PC-3 (cell line): ENCODE measurements at places on chromosomes 7 and 10. TPM values are rescaled to one million over a fixed set of nuclear protein-coding genes. Genes with fewer than 3 reads are reported as not detected.

Gene NOS3
- 0.66 and 2.5 TPM in 2 replicates for total RNA-seq

Gene MEOX2
- total RNA-seq: not detected in 2 replicates

Gene PVRIG
- total RNA-seq: not detected in 2 replicates

Gene NRCAM
- total RNA-seq: not detected in 2 replicates

Gene VGF
- 1.6 and 2.5 TPM in 2 replicates for total RNA-seq

Gene FAM20C
- total RNA-seq: 87.9 and 119 TPM in 2 replicates

Gene FLNC
- total RNA-seq: 88.7 and 121 TPM in 2 replicates

Gene AKR1D1
- not detected in 2 replicates for total RNA-seq

DNA sequence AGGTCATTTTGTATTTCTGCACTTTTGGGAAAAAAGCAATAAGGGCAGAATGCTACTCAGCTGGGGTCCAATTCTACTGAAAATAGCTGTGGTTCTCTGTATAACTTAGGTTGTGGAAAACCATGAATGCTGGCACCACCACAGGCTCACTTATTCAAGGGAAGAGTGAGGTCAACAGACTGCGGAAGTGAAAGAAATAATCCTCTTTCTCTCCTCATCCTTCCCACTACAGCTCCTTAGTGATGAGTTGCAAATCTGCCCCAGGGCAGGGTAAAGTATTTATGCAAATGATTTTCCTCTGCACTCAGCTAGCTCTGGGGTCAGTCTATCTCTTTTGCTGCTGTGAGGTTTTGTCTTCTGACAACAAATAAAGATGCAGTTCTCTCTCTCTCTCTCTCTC, 74.1 kb upstream of the PTPRZ1 start:
- no peak overlapping the region for H3K4me3 ChIP-seq
- H3K27me3 ChIP-seq: peaks cover 21% of the 10 kb centered on the region
- no peak for DNase-seq
- no peaks in the 10 kb centered on the region for H3K4me1 ChIP-seq
- no peak overlapping the region for H3K27ac ChIP-seq

- H3K36me3 ChIP-seq: no peaks in the 10 kb centered on the region
- H3K27me3 ChIP-seq: peaks cover 6% of the 10 kb centered on the region
- no peak for DNase-seq
- H3K27ac ChIP-seq: no peak overlapping the region
These were observed 86.9 kb downstream of the CXCL12 start for GRCh38 chr10:44297963-44298362.

DNA sequence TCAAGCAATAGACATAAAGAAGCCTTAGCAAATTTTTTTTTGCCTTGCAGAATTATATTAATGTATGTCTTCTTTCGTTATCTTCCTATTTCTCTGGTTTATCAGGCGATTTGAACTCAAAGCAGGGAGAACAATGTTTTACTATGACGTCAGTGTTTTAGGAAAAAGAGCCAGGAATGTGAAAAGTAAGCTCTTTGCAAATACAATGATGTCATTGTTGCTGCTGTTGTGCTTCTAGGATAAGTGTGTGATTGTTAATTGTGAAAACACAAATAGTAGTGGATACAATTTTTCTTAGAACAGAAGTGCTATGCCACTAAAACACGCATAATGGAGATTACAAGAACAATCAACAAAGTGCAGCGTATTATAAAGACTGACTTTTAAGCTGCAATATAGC, 9.5 kb upstream of the AUTS2 start:
- H3K4me1 ChIP-seq: no peaks in the 10 kb centered on the region
- no peaks in the 10 kb centered on the region for H3K27me3 ChIP-seq
- DNase-seq: no peak
- no peaks in the 10 kb centered on the region for H3K36me3 ChIP-seq

GRCh38 chr7:69932034-69932628, 333.9 kb downstream of the AUTS2 start:
- H3K27me3 ChIP-seq: no peaks in the 10 kb centered on the region
- H3K27ac ChIP-seq: no peak overlapping the region
- no peaks in the 10 kb centered on the region for H3K4me1 ChIP-seq
- DNase-seq: no peak

DNA sequence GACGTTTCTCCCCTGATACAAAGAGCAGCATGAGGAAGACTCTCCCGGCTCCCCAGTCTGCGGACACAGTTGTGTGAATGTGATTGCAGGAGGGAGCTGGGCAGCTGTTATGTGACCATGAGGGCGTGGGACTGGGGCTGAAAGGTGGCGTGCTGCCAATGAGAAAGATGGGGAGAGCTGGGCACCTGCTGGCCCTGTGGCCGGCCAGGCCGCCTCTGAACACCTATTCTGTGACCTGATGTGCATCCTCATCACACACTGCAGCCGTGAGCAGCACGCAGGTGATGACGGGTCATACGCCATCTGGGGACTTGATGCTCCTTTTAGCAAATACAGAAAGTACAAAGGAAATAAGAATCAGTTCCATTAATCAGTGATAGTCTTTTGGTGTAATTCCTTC, 86.9 kb downstream of the MGMT start:
- no peaks in the 10 kb centered on the region for H3K36me3 ChIP-seq
- DNase-seq: no peak
- no peak overlapping the region for H3K4me3 ChIP-seq
- no peak overlapping the region for H3K27ac ChIP-seq
- H3K4me1 ChIP-seq: no peaks in the 10 kb centered on the region

GRCh38 chr7:46411236-46411635, 490.2 kb upstream of the IGFBP3 start:
- H3K4me3 ChIP-seq: no peak overlapping the region
- no peaks in the 10 kb centered on the region for H3K4me1 ChIP-seq
- no peaks in the 10 kb centered on the region for H3K27me3 ChIP-seq
- no peak for DNase-seq
- no peak overlapping the region for H3K27ac ChIP-seq
- no peaks in the 10 kb centered on the region for H3K36me3 ChIP-seq

GRCh38 chr7:48158404-48158803, 12.9 kb upstream of the ABCA13 start:
- H3K27me3 ChIP-seq: no peaks in the 10 kb centered on the region
- 0 out of 2 replicates have a peak, but pooled peaks cover 9% of the 10 kb centered on the region for H3K4me1 ChIP-seq
- H3K4me3 ChIP-seq: no peak overlapping the region
- peak; percentile 54 for DNase-seq
- no peak overlapping the region for H3K27ac ChIP-seq

DNA sequence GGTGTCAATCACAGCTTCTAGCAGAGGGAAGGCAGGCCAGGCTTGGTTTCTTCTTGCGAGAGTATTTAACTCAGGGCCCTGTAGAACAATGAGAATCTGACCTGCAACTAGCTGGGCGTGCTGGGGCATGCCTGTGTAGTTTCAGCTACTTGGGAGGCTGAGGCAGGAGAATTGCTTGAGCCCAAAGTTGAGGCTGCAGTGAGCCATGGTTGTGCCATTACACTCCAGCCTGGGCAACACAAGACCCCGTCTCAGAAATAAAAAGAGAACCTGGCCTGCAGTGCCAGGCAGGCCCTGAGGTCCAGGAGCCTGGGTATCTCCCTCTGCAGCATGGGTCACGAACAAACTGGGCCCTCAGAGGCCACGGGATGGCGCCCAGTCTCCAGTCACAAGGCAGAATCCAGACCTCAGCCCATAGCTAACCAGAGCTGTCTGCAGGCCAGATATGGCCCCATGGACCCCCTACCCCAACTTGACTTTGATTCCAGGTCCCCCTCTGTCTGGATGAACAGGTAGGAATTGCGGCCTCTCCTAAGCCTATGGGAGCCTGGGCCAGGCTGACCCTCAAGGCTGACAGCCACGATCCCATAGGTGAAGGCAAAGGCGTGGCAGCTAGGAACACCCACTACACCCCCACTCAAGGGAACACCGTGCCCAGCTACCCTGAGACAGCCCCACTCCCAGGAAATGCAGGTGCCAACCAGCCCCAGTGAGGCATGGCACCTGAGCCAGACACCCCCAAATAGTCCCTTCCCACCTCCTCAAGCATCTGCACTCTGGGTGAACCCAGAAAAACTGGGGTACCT, 102.7 kb upstream of the TNRC18 start:
- peaks cover 17% of the 10 kb centered on the region for H3K4me1 ChIP-seq
- H3K36me3 ChIP-seq: peaks cover 48% of the 10 kb centered on the region
- H3K4me3 ChIP-seq: no peak overlapping the region

GRCh38 chr7:137454246-137454724, 110.8 kb upstream of the PTN start:
- H3K27ac ChIP-seq: no peak overlapping the region
- peak; percentile 69 for DNase-seq
- no peak overlapping the region for H3K4me3 ChIP-seq
- peaks cover 30% of the 10 kb centered on the region for H3K27me3 ChIP-seq
- peaks cover 6% of the 10 kb centered on the region; the same call in 1 of the 2 replicates for H3K4me1 ChIP-seq
- no peaks in the 10 kb centered on the region for H3K36me3 ChIP-seq

GRCh38 chr7:143882604-143883078, 19.3 kb downstream of the TCAF1 start:
- no peaks in the 10 kb centered on the region for H3K4me1 ChIP-seq
- no peaks in the 10 kb centered on the region for H3K27me3 ChIP-seq

GRCh38 chr10:86047588-86047987, 319.0 kb downstream of the GRID1 start:
- no peaks in the 10 kb centered on the region for H3K36me3 ChIP-seq
- H3K4me1 ChIP-seq: no peaks in the 10 kb centered on the region
- H3K4me3 ChIP-seq: no peak overlapping the region

GRCh38 chr7:148503900-148504487, 86.6 kb upstream of the C7orf33 start:
- no peak overlapping the region for H3K27ac ChIP-seq
- peak; percentile 57 for DNase-seq
- H3K4me3 ChIP-seq: no peak overlapping the region
- peaks cover 52% of the 10 kb centered on the region for H3K27me3 ChIP-seq

DNA sequence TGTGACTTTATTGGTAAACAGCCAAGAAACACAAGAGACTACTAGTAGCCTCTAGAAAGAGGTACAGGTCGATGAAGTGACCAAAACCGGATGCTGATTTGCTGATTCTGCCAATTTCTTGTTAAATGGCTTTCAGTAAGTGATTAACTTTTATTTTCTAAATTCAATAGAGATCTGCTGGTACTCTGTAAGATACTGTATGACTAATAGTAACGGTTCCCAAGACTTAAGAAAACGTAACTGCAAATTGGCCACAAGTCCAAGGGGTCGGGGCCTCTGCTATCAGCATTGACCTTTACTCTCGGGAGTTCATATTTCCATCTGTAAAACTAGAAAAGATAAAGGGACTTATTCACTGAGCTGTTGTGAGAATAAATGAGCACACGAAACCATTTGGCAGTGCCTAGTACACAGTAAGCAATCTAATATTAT, 1.4 kb downstream of the FAM3C start:
- H3K4me3 ChIP-seq: peak overlapping the region; percentile 80
- peaks cover 7% of the 10 kb centered on the region; the same call in 1 of the 2 replicates for H3K36me3 ChIP-seq
- no peak overlapping the region for H3K27ac ChIP-seq
- DNase-seq: no peak

- H3K4me3 ChIP-seq: no peak overlapping the region
- no peaks in the 10 kb centered on the region for H3K36me3 ChIP-seq
- H3K27ac ChIP-seq: no peak overlapping the region
- H3K4me1 ChIP-seq: peaks cover 18% of the 10 kb centered on the region
These were observed 51.2 kb downstream of the ARL4A start for GRCh38 chr7:12738665-12739064.

GRCh38 chr10:32980558-32981468, 22.8 kb upstream of the ITGB1 start:
- H3K36me3 ChIP-seq: no peaks in the 10 kb centered on the region
- peaks cover 63% of the 10 kb centered on the region for H3K4me1 ChIP-seq
- DNase-seq: peak; percentile 100
- peak overlapping the region; percentile 94 for H3K27ac ChIP-seq

DNA sequence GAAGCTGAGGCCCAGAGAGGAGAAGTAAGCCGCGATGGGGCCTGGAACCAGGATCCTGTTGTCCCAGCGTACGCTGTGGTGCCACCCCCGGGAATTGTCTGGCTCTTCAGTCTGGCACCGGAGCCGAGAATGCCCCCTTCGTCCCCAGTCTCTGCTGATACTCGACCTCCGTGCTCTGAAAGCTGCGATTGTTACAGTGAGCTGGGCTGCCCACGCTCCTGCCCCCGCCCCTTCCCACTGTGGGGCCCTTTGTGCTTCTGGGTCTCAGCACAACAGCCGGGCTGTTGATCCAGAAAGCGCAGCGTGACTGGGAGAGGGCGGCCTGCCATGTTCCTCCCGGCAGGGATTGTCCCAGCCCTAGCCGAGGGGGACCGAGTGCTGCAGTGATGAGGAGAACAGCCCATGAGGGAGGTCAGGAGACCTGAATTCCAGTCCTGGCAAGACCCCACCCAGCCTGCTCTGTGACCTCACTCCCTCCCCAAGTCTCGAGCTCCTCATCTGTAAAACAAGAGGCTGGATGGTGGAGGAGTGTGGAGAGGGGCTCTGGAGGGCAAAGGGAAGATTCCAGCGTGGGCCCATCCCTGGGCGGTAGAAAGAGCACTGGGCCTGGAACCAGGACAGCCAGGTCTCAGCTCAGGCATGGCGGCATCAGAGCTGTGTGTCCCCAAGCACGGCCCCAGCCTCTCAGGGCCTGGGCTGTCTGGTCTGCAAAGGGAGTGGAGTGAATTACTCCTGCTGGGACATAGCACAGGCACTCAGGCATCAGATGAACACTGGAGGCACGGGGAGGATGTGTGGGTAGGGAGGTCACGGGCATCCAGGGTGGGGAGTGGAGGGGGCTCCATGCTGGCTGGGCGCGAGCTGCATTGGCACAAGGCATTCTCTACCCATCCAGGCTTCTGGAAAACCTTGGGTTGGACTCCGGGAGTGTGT, 43.6 kb downstream of the TSPAN15 start:
- DNase-seq: no peak
- H3K4me3 ChIP-seq: no peak overlapping the region
- no peaks in the 10 kb centered on the region for H3K27me3 ChIP-seq
- peaks cover 15% of the 10 kb centered on the region for H3K4me1 ChIP-seq
- H3K27ac ChIP-seq: no peak overlapping the region
- H3K36me3 ChIP-seq: peaks cover 19% of the 10 kb centered on the region; the same call in 1 of the 2 replicates

- H3K4me1 ChIP-seq: peaks cover 9% of the 10 kb centered on the region
- H3K36me3 ChIP-seq: no peaks in the 10 kb centered on the region
- H3K27me3 ChIP-seq: no peaks in the 10 kb centered on the region
- H3K4me3 ChIP-seq: no peak overlapping the region
These were observed 873.5 kb downstream of the REEP3 start for GRCh38 chr10:64394744-64395143.

DNA sequence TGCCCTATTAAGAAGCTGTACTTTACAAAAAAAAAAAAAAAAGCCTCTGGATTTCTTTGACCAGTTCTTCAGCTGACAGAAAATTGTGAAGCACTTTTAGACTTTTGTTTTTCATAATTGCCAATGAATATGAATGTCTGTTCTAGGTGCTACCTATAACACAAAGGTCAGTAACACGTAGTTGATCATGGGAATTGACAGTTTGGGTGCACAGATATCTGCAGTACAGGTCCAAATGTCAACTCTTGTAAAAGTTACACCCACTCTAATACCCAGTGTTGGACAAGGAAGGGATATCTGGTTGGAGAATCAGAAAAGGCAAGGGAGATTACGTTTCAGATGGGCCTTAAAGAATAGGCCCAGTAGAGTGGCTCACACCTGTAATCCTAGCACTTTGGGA, 1.8 kb downstream of the REEP3 start:
- H3K4me1 ChIP-seq: peaks cover 55% of the 10 kb centered on the region
- H3K27me3 ChIP-seq: no peaks in the 10 kb centered on the region
- H3K4me3 ChIP-seq: peak overlapping the region; percentile 75
- peaks cover 13% of the 10 kb centered on the region for H3K36me3 ChIP-seq
